ENCODE measurements at places on chromosomes 7 and 10.

DNA sequence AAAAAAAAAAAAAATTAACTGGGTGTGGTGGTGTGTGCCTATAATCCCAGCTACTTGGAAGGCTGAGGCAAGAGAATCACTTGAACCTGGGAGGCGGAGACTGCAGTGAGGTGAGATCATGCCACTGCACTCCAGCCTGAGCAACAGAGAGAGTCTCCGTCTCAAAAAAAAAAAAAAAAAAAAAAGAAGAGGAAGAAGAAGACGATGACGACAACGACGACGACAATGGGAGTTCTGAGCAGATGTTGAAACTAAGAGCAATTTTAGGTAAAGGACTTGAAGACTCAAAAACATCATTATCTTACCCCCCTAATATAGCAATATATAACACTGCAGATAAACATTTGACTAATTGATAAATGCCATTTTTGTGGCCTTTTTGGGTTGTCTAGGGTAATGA lies 39.5 kb upstream of the PPP1R17 start:
- no peak for DNase-seq

- no peak for DNase-seq
Observed at GRCh38 chr10:9922126-9922870, 1095.4 kb upstream of the CELF2 start.

- DNase-seq: no peak
Observed at GRCh38 chr7:5333121-5334045, 50.6 kb downstream of the SLC29A4 start.

- no peak for DNase-seq
Observed at GRCh38 chr10:125123476-125124114, 36.8 kb downstream of the CTBP2 start.

DNA sequence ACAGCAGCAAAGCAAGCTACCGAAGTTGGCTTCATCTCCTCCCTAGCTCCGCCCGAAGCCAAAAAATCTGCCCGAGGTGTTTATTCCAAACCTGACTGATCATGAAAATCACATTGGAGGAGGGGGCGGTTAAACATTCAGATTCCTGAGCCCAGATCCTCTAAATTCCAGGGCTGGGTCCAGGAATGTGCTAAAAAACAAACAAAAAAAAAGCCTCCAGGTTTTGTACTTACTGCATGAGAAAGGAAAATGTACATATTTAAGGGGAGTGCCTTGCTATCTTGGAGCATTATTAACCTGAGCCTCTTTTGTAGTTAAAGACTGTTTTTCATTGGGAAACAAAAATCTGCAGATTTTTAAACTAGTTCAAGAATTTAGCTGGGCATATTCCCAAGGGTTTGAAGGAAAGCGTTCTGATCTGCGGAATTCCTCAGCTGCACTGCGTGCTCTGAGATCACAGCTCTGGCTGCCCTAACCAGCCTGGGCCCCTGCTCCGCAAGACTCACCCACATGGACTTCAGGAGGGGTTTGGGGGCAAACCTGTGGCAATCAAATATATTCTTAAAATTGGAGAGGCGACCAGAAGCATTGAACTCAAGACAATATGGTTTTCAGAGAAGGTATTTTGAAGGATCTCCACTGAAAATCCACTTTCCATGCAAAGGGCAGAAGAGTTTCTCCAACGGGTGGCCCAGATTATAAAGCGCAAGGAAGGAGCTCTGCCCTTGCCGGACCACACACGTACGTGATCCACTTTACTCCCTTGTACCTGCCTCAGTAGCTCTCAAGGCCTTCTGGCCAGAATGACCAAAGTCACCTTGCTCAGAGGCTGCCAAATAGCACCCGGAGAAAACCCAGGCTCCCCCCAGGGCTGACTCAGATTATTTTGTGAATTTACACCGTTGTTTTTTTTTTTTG lies 10.0 kb upstream of the TNS3 start:
- no peak for DNase-seq

GRCh38 chr7:88095-88926 lies 104.1 kb upstream of the FAM20C start:
- no peak for DNase-seq

GRCh38 chr7:45122975-45123860 lies 11.7 kb upstream of the TBRG4 start:
- DNase-seq: no peak

DNA sequence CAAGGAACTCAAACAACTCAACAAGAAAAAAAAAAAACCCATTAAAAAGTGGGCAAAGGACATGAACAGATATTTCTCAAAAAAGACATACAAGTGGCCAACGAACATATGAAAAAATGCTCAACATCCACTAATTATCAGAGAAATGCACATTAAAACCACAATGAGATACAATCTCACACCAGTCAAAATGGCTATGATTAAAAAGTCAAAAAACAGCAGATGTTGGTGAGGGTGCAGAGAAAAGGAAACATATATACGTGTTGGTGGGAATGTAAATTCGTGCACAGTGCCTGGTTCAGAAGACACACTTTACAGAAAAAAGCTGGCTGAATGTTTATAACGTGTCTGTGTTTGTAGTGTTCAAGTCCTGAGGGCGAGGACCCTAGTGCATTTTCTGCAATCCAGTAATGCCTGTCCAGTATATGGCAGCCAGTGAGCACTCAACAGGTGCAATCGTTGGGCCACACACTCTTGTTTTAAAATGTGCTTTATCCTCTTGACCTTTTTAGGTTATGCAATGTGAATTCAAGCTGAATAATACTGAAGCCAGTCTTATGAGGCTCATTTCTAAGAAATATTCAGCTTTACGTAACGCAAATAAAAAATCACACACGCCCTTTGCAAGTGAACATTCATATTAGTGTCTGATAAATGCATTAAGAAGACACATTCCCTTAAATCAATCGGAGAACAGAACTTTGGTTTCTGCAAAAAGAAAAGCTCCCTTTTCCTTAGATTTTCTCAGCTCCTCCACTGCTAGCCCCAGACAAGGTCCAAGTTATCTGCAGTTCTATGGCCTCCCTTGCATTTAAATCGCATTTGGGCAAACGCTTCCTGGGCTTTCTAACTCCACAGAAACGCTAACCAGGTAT lies 813 bp upstream of the MTURN start:
- no peak for DNase-seq

GRCh38 chr10:123865350-123865749 lies 26.3 kb downstream of the CPXM2 start:
- no peak for DNase-seq

GRCh38 chr7:155278921-155279320 lies 18.8 kb upstream of the INSIG1 start:
- DNase-seq: no peak

GRCh38 chr7:124171068-124171467 lies 138.2 kb upstream of the TMEM229A start:
- peak; percentile 28 for DNase-seq

GRCh38 chr7:49264530-49264929 lies 340.2 kb downstream of the CDC14C start:
- no peak for DNase-seq

GRCh38 chr10:122639801-122640200 lies 59.8 kb downstream of the C10orf120 start:
- no peak for DNase-seq

- DNase-seq: no peak
Observed at GRCh38 chr10:98134117-98134430, 383 bp upstream of the R3HCC1L start.

DNA sequence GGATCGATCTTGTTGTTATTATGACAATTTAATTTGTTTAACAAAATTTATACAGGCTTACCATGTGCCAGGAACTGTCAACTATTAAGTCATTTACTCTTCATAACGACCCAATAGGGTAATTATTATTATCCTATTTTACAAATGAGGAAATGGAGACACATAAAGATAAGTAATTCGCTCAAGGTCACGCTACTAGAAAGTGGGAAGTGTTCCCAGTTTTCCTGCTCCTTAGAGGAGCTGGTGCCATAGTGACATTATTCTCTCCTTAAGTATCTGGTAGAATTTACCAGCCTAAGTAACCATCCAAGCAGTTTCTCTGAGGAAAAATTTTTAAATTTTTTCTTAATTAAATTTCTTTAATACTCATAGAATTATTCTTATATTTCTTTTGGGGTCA lies 360.9 kb upstream of the RNF32 start:
- no peak for DNase-seq

- no peak for DNase-seq
Observed at GRCh38 chr7:69465262-69465661, 133.0 kb upstream of the AUTS2 start.

GRCh38 chr7:120218712-120219111 lies 54.3 kb upstream of the KCND2 start:
- no peak for DNase-seq

GRCh38 chr10:123651421-123652047 lies 14.6 kb upstream of the GPR26 start:
- DNase-seq: no peak

- DNase-seq: no peak
Observed at GRCh38 chr7:37409461-37409860, 39.2 kb downstream of the ELMO1 start.

GRCh38 chr10:132103116-132103910 lies 37.6 kb downstream of the JAKMIP3 start:
- DNase-seq: no peak

DNA sequence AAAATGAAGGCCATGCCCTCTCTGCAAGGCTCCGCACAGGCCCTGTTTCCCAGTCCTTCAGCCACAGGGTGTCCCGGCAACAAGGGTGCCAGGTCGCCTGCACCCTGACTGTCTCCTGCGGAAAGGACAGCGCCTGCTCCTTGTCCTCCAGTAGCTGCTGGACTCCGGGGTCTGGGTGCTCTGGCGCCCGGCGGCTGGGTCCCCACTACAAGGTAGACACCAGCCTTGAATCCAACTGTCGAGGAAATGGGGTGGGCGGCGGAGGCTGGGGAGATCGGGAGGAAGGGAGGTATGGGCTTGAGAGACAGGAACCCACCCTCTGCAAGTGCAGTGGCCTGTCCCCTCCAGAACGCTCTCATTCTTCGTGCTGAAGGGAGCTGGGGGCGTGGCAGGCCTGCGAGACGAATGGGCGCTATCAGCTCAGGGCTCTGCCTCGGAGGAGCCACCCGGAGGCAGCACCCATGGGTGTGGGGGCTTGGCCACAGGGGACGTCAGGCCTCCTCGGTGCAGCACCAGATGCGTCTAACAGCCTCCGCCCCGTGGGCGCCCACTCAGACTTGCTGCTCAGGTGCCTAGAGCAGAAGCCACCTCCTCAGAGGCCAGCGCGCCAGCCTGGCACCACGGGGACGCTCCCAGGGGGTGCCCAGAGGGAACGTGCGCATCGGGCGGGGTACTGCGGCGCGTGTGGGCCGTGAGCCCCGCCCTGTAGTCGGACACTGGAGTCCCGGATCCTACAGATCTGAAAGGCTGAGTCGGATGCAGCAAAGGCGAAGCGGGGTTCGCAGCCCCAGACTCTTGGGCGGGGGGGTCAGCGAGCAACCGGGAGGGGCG lies 15.6 kb downstream of the ADAM8 start:
- peak; percentile 84 for DNase-seq

DNA sequence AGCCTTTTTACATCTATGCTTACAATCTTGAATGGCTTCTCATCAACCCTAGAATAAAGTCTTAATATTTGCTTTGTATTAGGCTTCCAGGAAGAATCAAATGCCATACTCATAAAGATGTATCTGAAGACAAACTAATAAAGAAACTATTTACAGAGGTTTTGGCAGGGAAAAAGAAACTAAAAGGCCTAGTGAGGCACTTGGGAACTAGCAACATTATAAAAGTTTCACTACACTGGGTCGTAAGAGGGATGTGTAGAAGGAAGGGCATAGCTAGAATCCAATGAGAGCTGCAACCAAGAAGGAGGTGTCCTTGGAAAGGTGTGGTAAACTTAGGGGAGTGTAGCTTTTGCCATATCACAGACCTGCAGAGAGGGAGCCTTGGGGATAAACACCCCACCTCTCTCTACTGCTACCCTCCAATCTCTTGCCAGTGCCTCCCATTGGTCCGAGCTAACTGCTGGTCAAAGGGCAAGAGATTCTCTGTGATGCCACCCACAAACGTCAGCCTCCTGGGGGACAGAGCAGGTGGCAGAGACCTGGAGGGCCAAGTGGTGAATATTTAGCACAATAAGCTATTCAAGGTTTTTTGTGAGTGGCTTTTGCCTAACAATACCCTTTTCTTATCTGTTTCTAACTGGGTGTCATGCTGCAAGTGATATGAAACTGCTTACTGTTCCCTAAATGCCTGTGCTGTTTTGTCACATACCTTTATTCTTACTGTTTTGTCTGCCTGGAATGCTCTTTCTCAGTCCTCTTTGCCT lies 60.7 kb downstream of the CPED1 start:
- no peak for DNase-seq

DNA sequence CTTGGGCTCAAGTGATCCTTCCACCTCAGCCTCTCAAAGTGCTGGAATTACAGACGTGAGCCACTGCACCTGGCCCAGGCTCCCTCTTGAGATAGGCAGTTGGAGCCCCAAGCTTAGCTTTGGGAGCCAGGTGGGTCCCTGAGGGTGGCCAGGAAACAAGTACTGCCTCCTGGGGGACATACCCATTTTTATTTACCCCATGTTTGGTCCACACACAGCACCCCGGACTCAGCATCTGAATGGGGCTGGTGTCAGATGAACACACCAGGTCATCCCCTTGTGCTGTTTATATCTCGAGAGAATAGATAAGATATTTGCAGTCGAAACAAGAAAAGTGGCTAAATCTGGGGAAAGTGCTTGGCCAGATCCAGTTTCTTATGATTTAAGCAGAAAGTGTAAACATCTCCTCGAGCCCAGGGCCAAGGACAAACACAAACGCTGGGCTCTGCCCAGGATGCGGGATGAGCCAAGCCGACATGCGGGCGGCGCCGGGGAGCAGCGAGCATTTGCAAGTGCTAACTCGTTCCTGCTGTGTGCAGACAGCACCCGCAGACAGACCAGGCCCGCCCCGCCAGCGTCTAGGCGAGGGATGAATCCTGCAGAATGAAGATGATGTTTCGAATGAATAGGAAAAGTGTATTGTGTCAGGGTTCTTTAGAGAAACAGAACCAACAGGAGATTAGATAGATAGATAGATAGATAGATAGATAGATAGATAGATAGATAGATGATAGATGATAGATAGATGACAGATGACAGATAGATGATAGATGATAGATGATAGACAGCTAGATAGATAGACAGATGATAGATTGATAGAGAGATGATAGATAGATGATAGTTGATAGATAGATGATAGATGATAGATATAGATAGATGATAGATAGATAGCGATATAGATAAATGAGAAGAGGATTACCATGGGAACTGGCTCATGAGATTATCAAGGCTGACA lies 44.4 kb upstream of the OCM2 start:
- DNase-seq: no peak

GRCh38 chr10:104617831-104618230 lies 23.3 kb upstream of the SORCS3 start:
- no peak for DNase-seq

GRCh38 chr10:103089493-103089892 lies 103.6 kb downstream of the NT5C2 start:
- DNase-seq: no peak

Data from NB4 (cell line).